ENCODE measurements at places on chromosomes 5 and 9.
A peak's percentile ranks its signal among the peaks of the same experiment; 100 is the strongest.

DNA sequence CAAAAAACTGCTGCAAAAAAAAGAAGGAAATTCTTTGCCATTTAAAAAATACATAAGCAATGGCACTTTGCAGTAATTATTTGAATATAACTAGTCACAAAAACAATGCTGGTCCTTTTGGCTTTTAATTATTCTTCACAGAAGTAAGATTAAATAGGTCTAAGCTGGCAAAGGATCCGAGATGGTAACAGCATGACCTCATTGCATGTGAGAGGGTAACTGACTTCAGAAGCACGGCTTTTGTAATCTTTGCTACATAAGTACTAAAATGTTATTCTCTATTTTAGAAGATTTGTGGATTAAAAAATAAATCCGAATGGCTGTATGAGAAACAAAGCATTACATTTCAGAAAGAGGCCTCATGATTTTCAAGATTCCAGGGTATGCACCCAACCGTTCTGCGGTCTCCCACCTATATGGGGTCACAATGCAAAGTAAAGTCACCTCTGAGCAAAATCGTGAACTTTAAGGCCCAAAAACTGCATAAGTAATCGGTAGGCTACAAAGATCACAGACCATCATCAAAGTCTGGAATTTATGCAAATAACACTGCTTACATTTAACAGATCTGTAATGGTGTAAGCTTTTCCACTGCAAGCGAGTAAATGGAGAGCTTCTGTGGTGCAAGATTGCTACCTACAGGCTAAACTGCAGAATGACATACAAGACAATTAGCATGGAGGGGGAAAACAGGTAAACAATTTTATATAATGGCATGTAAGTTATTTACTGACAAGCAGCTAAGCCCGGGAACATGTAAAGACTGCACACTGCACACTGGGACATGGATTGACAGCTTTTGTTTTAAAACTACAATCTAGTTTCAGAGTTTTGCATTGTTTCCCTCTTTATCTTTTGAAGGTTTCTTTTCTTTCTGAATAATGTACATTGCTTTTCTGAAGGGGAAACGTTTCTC, 231.6 kb downstream of the SLF1 start:
- H3K27ac ChIP-seq, result no peak overlapping the region
- H3K4me1 ChIP-seq, result no peaks in the 10 kb centered on the region
- H3K4me3 ChIP-seq, result no peak overlapping the region
- DNase-seq, result peak; percentile 61

DNA sequence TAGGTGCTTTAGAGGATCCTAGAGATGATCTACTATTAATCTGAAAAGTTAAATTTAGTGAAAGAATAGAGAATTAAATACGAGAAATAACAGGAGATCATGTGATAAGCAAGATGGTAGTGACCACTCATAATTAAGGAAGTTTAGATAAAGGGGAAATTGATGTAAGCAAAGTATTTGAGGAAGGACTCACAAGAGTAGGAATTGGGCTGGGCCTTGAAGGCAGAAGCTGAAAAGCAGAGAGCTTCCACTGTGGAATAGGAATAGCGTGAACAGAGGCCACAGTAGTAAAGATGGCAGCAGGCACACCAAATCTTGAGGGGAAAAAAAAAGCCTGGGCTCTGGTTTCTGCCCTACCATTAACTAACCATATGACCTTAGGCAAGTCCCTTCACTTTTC, 38.0 kb downstream of the KIF24 start:
- no peaks in the 10 kb centered on the region for H3K36me3 ChIP-seq
- H3K27ac ChIP-seq, result no peak overlapping the region
- no peak for DNase-seq
- no peaks in the 10 kb centered on the region for H3K27me3 ChIP-seq

GRCh38 chr9:72297516-72297915, 67.5 kb downstream of the ZFAND5 start:
- H3K27me3 ChIP-seq, result no peaks in the 10 kb centered on the region
- no peaks in the 10 kb centered on the region for H3K36me3 ChIP-seq
- H3K4me3 ChIP-seq, result no peak overlapping the region
- peak overlapping the region; percentile 14 for H3K27ac ChIP-seq

- H3K27me3 ChIP-seq, result no peaks in the 10 kb centered on the region
- no peaks in the 10 kb centered on the region for H3K4me1 ChIP-seq
- no peaks in the 10 kb centered on the region for H3K36me3 ChIP-seq
- H3K27ac ChIP-seq, result no peak overlapping the region
These were observed 61.5 kb upstream of the NUDT12 start for GRCh38 chr5:103624035-103624480.

- H3K27me3 ChIP-seq, result no peaks in the 10 kb centered on the region
- no peak overlapping the region for H3K4me3 ChIP-seq
- no peaks in the 10 kb centered on the region for H3K36me3 ChIP-seq
- no peak for DNase-seq
These were observed 2.2 kb upstream of the TOPORS start for GRCh38 chr9:32554591-32554990.

- peaks cover 5% of the 10 kb centered on the region for H3K4me1 ChIP-seq
- no peaks in the 10 kb centered on the region for H3K36me3 ChIP-seq
- H3K27me3 ChIP-seq, result no peaks in the 10 kb centered on the region
- H3K4me3 ChIP-seq, result no peak overlapping the region
- peak overlapping the region; percentile 54 for H3K27ac ChIP-seq
- DNase-seq, result peak; percentile 53
These were observed 97.2 kb downstream of the SH3TC2 start for GRCh38 chr5:148965511-148966265.

DNA sequence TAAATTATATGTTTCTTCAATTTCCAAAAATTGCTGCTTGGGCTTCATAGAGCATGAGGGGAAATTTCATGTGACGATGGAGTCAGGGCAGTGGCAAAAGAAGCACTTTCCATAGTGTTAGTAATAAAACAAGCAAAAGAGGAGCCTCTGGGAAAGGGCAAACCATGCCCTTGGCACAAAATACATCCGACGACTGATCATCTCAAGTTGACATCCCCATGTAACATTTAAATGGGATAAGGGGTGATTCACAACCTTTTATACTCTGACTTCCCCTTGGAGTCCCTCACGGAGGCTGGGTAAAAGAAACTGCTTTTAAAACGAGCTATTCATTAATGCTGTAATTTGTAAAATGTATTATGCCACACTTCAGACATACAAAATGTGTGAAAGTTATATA, 161.4 kb upstream of the DMRT1 start:
- H3K27ac ChIP-seq, result no peak overlapping the region
- H3K36me3 ChIP-seq, result no peaks in the 10 kb centered on the region
- H3K4me3 ChIP-seq, result no peak overlapping the region
- H3K4me1 ChIP-seq, result peaks cover 20% of the 10 kb centered on the region

DNA sequence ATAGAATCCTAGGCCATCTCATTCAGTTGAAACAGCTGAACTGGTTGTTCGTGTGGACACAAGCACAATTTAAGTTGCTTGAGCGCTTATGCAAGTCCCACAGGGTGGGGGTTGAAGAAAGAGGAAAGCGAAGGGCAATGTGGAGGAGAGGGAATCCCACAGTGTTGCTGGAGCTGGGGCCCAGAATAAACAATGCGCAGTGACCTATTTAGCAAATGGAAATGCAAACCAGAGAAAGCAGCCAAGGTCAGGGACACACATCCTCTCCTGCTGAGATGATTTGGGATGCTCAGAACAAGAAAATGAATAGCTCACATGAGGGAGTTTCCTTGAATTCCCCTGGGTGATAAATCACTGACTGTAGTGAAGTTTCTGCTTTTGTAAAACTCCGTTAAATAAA, 838.3 kb downstream of the TLE4 start:
- no peaks in the 10 kb centered on the region for H3K4me1 ChIP-seq
- H3K27me3 ChIP-seq, result no peaks in the 10 kb centered on the region
- no peak overlapping the region for H3K27ac ChIP-seq
- H3K36me3 ChIP-seq, result no peaks in the 10 kb centered on the region
- peak; percentile 5 for DNase-seq

- DNase-seq, result no peak
- H3K36me3 ChIP-seq, result no peaks in the 10 kb centered on the region
- no peak overlapping the region for H3K4me3 ChIP-seq
- H3K27ac ChIP-seq, result no peak overlapping the region
- H3K27me3 ChIP-seq, result peaks cover 13% of the 10 kb centered on the region
These were observed 91.7 kb downstream of the NRG2 start for GRCh38 chr5:139951296-139951924.

DNA sequence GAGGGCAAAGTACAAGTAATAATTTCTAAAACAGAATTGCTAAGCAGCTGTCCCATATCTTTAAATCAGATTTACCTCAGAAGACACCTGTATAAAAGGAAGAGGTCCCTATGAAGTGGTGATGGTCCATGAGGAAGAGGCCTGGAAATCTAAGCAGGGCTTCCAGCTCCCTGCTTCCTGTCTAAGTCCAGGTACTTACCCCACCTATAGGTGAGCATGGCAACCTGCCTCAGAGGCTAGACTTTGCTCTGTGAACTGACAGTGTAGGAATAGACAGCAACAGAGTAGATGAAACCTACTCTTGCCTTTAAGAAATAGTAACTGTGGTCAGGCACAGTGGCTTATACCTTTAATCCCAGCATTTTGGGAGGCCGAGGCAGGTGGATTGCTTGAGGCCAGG, 55.8 kb upstream of the ARRDC3 start:
- DNase-seq, result peak; percentile 39
- no peak overlapping the region for H3K27ac ChIP-seq
- no peaks in the 10 kb centered on the region for H3K36me3 ChIP-seq

GRCh38 chr5:38797838-38798237, 48.0 kb upstream of the OSMR start:
- no peaks in the 10 kb centered on the region for H3K27me3 ChIP-seq
- no peak for DNase-seq
- no peak overlapping the region for H3K27ac ChIP-seq
- H3K4me3 ChIP-seq, result no peak overlapping the region
- H3K36me3 ChIP-seq, result no peaks in the 10 kb centered on the region

DNA sequence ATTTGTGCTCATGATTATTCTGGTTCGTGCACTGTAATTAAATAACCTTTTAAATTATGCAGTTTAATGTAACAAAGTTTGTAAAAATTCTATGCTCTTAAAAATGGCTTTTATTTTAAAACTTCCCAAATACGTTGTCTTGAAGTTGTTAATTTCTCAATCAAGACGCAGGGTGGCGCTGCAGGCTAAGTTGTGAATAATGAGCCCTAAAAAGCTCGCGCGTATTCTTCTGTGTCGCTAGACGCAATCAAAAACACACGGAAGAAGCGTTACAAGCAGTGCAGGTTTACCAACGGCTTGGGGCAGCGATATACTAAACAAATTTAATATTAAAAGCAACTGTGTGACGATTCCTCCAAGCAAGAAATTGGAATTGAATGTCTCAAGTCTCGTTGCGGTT, at the start of gene PCDHB4:
PCDHB4 (plus strand) TSS at position 256 of the 400 bp plus-strand sequence. CDS start 181 bp downstream, outside the sequence.
- H3K36me3 ChIP-seq, result no peaks in the 10 kb centered on the region
- no peak within 1 kb of the TSS for H3K27ac ChIP-seq
- DNase-seq, result no peak
- no peak within 1 kb of the TSS for H3K4me3 ChIP-seq

- no peak overlapping the region for H3K4me3 ChIP-seq
- DNase-seq, result no peak
- H3K27ac ChIP-seq, result no peak overlapping the region
- H3K36me3 ChIP-seq, result no peaks in the 10 kb centered on the region
- no peaks in the 10 kb centered on the region for H3K4me1 ChIP-seq
These were observed 68.7 kb downstream of the MARCHF3 start for GRCh38 chr5:126961702-126962101.

DNA sequence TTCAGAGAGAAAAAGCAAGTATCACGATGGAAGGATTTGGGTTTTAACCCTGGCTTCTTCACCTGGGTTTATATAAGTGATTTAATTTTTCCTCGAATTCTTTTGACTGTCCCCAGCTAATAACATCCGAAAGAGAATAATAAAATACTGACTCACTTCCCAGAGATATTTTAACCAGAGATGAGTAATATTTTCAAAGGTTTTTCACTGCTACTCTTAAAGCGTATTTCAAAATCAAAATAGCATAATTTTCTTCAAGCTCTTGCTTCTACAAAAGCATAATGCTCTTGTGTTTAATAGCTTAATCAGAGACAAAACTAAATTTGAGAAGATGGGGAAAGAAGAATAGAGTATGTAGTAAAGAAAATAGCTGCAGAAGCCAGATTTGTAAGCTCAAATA, 215.2 kb upstream of the PTGER4 start:
- no peak overlapping the region for H3K4me3 ChIP-seq
- no peaks in the 10 kb centered on the region for H3K36me3 ChIP-seq
- no peak for DNase-seq
- no peaks in the 10 kb centered on the region for H3K27me3 ChIP-seq
- H3K4me1 ChIP-seq, result no peaks in the 10 kb centered on the region

- H3K36me3 ChIP-seq, result no peaks in the 10 kb centered on the region
- H3K27me3 ChIP-seq, result no peaks in the 10 kb centered on the region
- no peaks in the 10 kb centered on the region for H3K4me1 ChIP-seq
- no peak overlapping the region for H3K4me3 ChIP-seq
- no peak for DNase-seq
- no peak overlapping the region for H3K27ac ChIP-seq
These were observed 269.4 kb upstream of the PANK3 start for GRCh38 chr5:168848569-168848968.

DNA sequence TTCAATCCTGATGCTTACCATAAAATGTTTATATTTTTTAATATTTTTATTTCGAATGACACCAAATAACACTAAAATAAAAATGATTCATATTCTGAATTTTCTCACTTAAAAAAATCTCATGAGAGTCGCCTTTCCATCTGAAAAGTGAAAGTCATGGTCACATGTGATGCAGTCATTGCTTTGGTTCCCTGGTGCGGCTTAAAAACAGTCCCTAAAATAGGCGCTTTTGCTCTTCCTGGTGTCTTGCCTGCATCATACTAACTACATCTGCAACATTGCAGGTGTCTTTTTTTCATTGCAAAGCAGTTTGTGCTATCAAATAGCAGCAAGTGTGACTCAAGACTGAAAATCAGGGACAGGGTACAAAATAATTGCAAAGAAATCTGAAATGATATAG, 185.2 kb upstream of the NREP start:
- no peak overlapping the region for H3K4me3 ChIP-seq
- no peaks in the 10 kb centered on the region for H3K4me1 ChIP-seq
- H3K27me3 ChIP-seq, result no peaks in the 10 kb centered on the region
- no peak for DNase-seq

- DNase-seq, result no peak
- H3K4me1 ChIP-seq, result peaks cover 7% of the 10 kb centered on the region
- H3K4me3 ChIP-seq, result no peak overlapping the region
- H3K27ac ChIP-seq, result no peak overlapping the region
These were observed 92.2 kb upstream of the LMX1B start for GRCh38 chr9:126521551-126521950.

All from hepatocyte (in vitro differentiated cells).